ENCODE measurements at places on chromosomes 11 and 22.

DNA sequence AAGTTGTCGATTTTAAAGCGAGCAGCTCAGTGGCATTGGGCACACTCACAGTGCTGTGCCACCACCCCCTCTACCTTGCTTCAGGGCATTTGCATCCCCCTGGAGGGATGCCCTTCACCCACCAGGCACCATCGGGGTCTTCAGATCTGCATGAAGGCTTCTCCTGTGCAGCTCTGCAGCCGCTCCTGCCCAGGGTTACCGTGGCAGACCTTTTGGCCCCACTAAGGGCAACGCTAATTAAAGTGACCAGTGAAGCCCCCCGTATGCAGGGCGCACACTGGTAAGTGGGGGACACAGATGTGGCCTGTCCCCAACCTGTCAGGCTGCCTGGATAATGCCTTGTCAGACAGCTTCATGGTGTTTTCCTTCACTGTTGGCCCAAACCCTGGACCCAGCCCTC lies 1117.7 kb downstream of the BRD1 start:
- no peak for DNase-seq

DNA sequence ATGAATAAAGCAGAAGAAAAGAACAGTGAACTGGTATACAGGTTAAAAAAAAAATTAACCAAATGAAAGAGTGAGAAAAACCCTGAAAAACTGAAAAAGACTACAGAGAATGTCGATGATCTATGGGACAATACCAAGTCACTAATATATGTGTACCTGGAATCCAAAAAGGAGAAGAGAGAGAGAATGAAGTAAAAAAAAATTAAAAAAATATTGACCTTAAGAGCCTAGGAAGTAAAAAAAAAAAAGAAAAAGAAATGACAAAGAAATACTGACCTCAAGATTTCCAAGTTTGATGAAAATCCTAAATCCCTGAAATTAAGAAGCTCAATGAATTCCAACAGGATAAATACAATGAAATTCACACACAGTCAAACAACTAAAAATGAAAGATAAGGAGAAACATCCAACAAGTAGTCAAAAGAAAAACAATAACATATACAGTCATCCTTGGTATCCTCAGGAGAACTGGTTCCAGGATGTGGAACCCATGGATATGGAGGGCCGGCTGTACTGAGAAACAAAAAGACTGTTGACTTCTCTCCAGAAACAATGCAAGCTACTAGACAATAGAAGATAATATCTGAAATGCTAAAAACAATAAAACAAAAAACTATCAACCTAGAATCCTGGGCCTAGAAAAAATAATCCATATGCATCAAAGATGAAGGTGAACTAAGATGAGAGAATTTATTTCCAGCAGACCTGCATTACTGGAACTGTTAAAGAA lies 33.5 kb upstream of the SERPIND1 start:
- no peak for DNase-seq

- DNase-seq: peak; percentile 74
Measured at GRCh38 chr11:61747192-61747966, 5.1 kb upstream of the MYRF start.

DNA sequence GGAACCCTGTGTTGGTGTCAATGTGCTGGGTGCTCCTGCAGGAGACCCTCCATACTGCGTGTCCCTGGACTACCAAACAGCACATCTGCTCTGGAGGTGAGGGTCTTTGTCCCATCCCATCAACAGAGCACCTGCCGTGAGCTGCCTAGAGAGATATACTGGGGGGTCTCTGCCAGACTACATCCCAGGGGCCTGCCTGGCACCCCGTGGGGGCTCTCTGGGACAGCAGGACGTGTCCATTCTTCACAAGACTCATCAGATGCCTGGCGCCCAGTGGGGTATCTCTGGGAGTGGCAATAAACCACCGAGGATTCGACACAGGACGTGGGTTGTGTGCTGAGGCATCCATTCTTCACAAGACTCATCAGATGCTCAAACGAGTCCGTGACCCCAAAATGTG lies 42.7 kb downstream of the SHANK2 start:
- DNase-seq: no peak

- no peak for DNase-seq
Measured at GRCh38 chr22:46262449-46263215, 511 bp downstream of the PKDREJ start.

- DNase-seq: no peak
Measured at GRCh38 chr11:128717516-128717915, 23.6 kb downstream of the FLI1 start.

GRCh38 chr22:22403771-22404170 lies 104.8 kb downstream of the ZNF280B start:
- DNase-seq: peak; percentile 73

DNA sequence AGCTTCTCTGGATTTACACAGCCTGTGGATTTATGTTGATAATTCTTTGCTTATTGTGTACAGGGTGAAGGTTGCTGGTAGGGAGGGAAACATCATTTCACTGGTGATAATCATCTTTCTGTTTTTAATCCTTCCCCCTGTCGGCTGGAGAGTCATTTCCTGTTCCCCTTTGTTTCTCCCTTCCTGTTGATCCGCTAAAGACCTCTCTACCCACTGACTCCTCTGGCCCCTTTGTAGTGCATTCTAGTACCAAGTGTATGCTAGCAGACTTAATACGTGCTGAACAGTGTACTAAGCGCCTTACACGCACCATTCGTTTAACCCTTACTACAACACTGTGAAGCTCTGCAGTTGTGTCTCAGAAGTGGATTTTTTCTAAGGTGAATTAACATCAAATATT lies 19.0 kb upstream of the OR9Q1 start:
- DNase-seq: no peak

DNA sequence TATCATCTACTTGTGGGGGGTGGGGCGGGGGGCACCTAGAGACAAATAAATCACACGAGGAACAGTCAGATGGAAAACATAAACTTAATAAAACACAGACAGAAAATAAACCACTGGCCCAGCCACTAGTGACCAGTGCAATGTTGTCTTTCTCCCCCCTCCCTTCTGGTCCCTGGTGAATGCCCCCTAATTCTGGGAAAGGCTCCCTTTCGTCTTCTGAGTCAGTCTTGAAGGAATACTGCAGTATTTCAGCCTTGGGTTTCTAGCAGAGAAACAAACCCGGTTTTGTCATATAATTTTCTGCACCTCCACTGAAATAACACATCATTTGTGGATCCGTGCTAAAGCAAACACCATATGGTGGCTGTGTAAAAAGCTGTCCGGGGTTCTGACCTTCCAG lies 101.7 kb downstream of the ABTB2 start:
- no peak for DNase-seq

DNA sequence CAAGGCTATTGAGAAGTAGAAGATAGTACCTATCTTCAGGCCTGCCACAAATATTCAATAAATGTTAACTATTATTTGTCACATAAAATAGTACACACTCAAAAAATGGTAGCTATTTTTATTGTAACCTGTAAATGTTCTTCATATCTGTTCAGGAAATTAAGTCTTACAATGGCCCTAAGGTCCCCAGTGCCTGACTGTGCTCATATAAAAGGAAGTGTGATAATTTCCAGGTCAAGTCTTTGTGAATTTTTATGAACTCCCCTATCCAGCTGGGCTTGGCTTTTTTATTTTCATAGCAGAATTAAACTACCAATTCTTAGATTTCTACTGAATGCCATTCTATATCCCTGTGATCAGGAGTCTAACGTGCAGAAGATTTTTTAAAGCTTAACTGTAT lies 284.2 kb upstream of the PITPNB start:
- no peak for DNase-seq

DNA sequence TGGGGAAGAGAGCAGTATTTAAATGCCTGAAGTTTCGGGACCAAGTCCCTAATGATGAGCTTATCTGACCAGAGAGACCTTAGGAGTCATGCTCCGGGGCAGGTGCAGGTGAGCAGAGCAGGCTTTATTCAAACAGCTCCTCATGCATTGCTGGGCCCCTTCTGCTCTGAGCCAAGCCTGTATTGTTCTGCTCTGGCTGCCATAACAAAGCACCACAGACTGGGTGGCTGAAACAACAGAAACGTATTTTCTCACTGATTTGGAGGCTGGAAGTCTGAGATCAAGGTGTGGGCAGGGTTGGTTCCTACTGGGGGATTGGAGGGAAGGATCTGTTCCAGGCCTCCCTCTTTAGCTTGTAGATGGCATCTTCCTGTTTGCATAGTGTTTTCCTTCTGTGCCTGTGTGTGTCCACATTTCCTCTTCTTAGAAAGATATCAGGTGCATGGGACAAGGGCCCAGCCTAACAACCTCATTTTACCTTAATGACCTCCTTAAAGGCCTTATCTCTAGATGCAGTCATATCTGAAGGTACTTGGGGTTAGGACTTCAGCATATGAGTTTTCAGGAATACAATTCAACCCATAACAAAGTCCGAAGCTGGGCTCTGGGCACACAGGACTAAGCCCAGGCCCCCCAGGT lies 97.1 kb upstream of the PARVA start:
- DNase-seq: no peak

DNA sequence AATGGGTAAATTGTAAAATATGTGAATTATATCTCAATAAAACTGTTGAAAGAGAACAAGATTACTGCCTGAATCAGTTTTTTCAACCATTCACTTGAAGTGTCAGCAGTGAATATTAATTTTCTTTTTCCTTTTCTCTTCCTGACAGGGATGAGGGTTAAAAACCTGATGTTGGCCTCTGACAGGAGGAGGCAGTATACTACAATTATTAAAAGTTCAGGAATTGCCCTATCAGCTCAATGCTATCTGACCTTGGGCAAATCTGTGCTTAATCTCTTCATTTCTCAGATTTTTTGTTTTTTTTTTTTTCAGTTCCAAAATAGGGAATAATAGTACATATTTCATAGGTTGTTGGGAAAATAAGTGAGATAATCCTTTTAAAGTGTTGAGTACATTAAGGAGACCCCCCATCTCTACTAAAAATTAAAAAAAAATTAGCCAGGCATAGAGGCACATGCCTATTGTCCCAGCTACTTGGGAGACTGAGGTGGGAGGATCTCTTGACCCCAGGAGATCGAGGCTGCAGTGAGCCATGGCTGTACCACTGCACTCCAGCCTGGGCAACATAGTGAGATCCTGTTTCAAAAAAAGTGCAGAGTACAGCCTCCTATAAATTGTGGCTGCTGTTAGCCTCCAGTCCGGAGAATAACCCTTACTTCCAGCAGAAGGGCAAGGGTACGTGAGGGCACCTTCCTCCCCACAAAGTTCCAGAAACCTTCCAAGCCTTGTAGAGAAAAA lies 48.8 kb downstream of the TRIM44 start:
- DNase-seq: no peak

DNA sequence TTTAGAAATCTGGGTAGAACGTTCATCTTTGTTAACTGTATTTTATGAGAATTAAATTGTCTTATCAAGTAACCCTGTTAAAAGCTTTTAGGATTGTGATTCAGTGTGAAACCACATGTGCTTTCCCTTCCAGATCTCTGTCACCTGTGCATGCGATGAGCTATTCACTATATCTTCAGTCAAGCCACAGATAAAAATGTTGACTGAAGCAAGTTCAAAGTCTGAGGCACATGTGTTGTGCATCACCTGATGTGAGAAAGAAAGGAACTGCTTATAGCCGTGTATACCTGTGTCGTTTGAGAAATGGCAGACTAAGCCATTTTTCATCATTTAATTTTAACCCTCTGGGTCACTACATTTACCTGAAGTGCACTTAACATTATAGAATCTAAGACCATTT lies 1088.9 kb upstream of the TENM4 start:
- DNase-seq: no peak

DNA sequence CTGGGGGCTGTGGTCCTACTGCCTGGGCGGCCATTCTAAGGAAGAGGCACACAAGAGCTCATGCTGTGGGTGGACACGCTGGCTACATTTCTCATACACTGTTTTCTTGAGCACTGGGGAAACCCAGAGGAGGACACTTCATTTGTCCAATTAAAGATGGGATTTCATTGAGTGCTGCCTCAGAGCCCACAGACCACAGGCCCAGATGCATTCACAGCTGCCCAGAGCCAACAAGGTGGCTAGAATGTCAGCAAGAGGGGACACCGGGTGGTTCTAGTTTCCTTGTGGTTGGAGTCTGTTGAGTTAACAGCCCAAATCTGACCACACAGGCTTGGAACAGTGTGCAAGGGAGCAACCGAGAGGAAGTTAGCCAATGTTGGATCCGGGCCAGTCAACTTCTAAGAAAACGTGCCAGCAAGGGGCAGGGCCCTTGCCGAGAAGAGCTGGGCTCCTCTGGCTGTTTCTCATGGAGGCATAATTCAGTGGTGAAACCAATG lies 35.0 kb upstream of the SORL1 start:
- DNase-seq: no peak

- peak; percentile 46 for DNase-seq
Measured at GRCh38 chr11:97269527-97269926, 879.7 kb downstream of the JRKL start.

- no peak for DNase-seq
Measured at GRCh38 chr11:121095561-121095960, 5.5 kb upstream of the TECTA start.

GRCh38 chr11:17605651-17606122 lies 58.6 kb downstream of the OTOG start:
- no peak for DNase-seq

DNA sequence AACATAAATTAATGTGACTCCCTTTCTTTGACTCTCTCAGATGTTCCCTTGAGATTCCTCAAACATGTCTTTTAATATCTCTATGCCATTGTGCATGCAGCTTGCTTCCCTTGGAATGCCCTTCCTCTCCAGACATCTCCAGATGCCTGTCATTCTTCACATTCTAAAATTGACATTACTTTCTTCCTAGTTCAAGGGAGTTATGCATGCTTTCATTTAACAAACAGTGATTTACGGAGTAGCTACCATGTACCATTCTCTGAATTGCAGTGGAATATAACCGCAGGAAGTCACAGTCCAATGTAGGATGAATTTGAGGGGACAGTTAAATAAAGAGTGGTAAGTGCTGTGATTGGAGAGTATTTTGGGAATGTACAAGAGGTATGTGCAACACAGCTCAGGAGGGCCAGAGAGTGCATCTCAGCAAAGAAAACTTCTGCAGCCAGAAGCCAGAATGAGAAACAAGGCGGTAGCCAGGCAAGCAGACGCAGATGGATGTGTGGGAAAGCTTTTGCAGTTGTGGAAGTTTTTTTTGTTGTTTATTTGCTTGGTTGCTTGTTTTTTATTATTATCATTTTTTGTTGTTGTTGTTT lies 18.7 kb downstream of the MMP10 start:
- no peak for DNase-seq

GRCh38 chr11:67483831-67484665 lies 1.2 kb downstream of the AIP start:
- DNase-seq: peak; percentile 65

- peak; percentile 83 for DNase-seq
Measured at GRCh38 chr11:59802639-59803176, 7.9 kb downstream of the MRPL16 start.

- peak; percentile 46 for DNase-seq
Measured at GRCh38 chr11:119248750-119249670, 42.9 kb downstream of the CBL start.

DNA sequence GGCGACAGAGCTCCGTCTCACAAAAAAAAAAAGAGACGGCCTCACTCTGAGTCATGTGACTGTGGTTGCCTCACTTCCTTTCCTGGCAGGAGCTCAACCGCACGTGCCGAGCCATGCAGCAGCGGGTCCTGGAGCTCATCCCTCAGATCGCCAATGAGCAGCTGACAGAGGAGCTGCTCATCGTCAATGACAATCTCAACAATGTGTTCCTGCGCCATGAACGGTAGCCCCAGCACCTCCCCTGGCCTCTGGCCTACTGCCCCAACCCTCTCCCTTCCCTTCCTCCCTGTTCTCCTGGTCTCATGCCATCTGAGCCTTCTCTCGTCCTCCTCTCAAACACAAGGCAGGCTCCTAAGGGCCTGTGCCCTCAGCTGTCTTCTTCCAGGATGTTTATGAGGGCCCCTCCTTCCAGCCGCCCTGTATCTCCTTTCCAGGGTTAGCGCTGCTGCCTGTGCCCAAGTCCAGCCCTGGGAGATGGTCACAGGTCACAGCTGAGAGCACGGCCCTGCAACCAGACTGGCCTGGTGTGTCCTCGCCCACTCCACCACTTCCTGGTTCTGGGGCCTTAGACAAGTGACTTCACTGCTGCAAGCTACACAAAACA lies 30.7 kb downstream of the TOM1 start:
- DNase-seq: peak; percentile 70
